ENCODE measurements at places on chromosomes 2 and 18.
A peak's percentile ranks its signal among the peaks of the same experiment; 100 is the strongest.

GRCh38 chr2:191255756-191256312 is 10.6 kb downstream of the MYO1B start:
- DNase-seq, result no peak

DNA sequence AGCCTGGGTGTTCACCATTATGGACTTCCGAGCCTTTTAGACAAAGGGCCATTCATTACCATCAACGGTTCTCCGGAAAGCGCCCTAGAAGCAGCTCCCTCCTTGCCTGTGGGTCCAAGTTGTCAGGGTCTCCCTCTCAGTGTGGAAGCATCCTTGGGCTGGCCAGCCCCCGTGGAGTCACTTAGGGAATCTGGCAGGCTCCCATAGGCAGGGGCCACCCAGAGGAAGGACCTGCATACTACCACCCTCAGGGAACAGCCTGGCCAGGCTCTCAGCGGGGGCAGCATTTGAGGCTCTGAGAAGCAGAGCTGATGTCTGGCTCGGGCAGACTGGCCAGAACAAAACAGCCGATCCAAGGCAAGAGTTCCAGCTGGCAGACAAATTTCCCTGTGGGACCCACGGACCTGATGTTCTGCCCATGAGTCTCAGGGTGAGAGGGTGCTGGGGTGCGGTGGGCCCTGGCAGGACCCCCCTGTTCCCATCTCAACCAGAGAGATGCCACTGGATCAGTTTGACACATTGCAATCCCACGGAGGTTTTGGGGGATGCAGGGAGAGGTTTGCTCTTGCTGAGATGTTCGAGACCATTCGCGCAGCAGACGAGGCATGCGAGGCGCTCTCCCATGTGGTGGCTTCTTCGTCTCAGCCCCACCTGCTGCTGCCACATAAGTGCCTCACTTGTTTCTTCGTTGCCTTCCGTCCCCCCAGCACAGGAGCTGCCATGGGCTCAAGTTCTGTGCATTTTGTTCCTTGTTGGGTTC is 56.9 kb downstream of the ACKR3 start:
- DNase-seq, result no peak

GRCh38 chr2:98946855-98947254 is 10.8 kb upstream of the CRACDL start:
- no peak for DNase-seq

GRCh38 chr2:56478027-56478426 is 294.2 kb downstream of the CCDC85A start:
- no peak for DNase-seq

- DNase-seq, result no peak
These were observed 656 bp downstream of the LRRTM4 start for GRCh38 chr2:77521548-77521891.

DNA sequence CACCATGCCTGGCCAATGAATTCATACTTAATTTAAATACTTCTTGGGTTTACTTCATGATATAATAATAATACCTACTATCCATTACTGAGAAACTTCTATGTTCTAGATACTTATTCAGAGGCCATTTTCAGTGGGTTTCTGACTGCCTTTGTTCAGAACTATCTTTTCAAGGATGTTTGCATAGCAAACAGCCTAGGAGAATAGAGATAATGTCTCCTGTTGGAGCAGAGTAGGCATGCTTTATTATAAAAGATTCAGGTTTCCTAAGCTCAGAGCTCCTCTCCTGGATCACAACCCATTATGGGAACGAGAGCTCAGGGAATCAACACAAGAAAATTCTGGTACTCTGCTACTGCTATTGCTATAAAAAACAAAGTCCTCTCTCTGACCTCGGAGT is 11.1 kb downstream of the FASTKD1 start:
- DNase-seq, result no peak

DNA sequence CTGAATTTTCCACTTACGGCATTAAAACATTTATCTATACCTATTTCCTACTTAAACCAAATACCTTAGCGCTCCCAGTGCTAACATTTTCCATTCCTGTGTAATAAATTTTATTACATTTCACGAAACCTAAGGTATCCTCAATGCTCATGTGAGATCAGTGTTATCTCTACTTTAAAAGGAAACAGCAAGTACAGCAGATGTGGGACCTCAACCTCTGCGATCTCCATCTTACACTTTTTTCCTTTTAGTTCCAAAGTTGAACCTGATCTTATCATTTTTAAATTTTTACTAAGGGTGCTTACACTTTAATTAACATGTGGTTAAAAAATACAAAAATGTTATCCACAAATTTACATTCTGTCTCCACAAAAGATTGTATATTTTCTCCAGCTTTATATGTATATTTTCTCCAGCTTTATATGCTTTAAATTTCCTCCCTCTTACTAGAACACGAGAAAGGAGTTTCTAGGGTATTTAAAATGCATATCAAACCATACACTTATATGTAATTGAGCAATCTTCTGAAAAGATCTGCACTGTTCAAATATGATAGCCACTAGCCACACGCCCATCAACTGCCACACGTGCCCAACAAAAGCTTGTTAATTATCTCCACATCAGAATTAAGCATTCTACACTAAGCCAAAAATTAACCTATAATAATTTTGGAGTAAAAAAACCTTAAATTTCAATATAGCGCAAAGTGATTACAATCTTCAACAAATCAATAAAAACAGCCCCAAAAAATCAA is 38.1 kb downstream of the MBOAT2 start:
- no peak for DNase-seq

DNA sequence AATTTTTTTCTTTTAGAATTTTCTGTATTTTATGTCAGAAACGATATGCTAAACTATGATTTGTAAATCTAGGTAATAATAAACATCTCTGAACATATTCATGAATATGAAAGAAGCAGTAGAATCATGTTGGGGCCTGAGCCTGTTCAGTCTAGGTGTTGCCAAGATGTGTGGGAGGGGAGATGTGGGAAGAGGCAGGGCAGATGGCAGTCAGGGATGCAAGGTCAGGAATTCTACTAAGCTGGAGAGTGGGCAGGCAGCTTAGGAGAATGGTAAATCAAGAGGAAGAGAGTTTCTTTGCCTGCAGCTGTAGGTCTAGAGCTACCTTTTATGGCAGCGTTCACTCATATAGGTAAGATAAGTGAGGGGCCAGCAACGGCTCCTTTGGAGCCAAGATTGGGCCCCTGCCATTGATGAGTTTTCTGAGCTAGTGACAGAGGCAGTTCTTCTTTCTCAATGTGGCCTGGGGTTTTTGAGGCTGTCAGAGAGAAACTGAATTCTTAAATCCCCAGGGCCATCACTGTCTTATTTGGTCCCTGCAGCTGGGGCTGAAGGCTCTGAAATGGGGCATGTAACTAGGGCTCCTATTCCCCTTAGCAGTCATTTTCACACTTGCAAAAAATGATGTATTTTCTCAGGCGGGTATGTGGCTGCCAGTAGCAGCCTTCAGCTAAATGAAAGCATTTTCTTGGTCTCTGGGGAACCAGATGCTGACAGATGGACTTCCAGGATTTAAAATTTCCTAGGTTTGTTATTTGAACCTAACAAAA is 232.8 kb downstream of the PIK3C3 start:
- DNase-seq, result no peak

DNA sequence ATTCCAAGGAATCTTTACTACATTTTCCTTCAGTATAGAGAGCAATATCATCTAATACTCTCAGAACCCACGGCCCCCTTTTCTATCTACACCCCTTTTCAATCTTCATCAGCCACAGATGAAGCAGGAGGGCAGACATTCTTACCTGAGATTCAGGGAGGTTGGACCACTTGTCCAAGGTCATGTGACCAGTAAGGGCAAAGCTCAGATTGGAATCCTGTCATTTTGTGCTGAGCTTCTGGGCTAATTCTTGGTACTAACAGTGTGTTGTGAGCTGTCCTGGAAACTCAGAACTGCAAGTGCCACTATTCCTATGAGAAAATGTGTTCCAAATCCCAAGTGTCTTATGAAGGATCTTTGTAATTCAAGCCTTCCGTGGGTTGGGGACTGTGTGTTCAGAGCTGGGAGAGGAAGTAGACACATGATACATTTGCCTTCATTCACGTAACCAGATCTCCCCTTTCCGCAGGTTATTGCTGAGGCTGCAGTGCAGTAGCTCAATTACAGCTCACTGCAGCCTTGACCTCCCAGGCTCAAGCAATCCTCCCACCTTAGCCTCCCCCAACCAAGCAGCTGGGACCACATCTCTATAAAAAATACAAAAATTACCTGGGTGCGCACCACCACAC is 3.3 kb downstream of the CHRNA1 start:
- no peak for DNase-seq

DNA sequence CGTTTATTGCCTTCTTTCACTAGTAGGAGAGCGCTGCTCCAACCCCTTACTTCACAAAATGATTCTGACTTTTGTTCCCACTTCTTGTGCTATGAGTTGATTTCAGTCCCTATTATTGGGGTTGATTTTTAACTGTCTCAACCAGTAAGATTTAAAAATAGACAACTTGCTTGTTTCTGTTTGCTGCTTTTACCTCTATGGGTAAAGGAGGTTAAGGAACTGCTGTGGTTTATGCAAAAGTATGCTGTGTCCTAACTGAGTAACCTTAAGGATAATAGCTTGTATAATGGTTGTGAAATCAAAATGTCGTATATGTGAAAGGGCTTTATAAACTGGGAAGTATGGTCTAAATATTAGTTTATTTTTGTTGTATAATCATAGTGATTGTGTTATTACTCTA is 22.6 kb downstream of the ALMS1 start:
- no peak for DNase-seq

- DNase-seq, result no peak
These were observed 20.8 kb upstream of the MBP start for GRCh38 chr18:77153404-77153803.

- DNase-seq, result no peak
These were observed 142.1 kb upstream of the PKDCC start for GRCh38 chr2:41905597-41906337.

DNA sequence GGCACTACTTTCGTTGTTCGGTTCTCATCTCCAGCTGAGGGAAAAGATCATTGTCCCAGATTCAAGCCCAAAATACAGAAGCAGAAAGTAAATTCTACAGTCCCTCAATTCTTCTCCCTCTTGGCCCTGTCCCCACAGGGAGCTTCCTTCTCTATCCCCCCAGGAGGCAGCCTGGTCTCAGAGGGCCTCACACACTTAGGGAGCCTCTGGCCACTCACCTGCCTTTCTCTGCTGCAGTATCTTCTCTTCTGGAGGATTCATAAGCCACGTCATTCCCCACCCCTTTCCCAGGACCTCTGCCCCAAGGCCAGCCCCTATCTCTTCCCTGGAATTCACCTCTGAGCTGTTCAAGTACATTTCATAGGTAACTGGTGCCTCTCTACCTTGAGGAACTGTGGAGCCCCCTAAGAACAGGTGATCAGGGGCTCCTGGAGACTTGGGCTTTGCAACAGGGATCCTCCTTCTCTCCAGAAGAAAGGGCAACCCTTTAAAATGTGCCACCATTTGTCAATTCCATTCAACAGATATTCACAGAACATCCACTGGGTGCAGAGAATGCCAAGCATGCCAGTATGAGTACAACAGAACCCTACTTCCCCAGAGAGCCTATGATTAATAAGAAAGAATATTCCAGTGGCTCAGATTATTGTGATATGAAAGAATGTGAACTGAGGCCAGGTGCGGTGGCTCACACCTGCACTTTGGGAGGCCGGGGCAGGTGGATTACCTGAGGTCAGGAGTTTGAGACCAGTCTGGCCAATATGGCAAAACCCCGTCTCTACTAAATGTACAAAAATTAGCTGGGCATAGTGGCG is 72.9 kb downstream of the CIB4 start:
- DNase-seq, result no peak

DNA sequence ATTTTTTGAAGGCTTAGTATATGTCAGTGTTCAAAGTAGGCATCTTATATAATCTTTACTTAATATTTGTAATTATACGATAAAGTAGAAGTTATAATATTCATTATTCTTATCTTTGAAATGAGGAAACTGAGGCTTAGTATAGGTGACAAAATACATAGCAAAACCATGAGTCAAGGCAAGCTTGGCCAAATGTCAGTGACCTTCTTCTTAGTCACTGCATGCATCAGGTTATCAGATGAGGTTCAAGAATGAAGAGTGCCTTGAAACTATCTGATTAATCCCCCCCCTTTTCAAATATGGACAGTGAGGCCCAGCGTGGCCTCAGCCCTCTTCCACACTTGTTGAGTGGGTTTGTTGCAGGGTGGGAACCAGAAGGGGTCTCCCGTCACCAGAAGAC is 59.3 kb downstream of the PMAIP1 start:
- DNase-seq, result no peak

DNA sequence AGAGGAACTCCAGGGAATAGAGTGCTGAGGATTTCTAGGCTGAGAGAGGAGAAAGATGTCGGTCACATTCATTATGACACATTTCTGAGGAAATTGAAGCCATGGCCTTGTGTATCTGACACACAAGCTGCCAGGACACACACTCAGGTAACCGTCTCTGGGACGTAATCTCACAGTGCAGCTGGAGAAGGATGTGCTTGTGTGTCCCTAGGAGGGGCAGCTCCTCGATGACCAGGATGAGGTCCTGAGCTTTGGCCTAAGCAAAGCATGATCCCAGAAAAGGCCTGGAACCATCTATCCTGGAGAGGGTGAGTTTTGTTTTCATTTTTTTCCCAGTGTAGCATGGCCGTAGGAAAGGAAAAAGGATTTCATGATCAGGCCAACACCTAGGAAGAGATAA is 102.2 kb downstream of the CAPN13 start:
- DNase-seq, result no peak

DNA sequence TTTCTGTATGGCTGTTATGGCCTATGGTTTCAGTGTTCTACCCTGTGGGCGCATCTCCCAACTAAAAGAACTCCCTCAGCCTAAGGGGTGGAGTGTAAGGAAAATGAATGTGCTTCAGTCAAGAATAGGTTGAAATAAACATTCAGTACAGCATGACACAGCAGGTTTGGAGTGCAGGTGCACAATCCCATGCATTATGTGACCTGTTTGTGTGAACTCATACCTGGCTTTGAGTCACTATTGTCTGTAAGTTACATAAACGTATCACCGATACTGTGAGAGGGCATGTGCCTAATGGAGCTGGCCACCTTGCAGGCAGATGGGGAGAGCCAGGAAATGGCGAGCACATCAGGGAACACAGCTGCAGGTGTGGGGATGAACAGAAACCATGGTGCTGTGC is 216.0 kb downstream of the DSEL start:
- DNase-seq, result no peak

GRCh38 chr2:149421791-149422190 is 91.4 kb downstream of the LYPD6 start:
- no peak for DNase-seq

- DNase-seq, result peak; percentile 56
These were observed 1.8 kb upstream of the SLC19A3 start for GRCh38 chr2:227719641-227720040.

DNA sequence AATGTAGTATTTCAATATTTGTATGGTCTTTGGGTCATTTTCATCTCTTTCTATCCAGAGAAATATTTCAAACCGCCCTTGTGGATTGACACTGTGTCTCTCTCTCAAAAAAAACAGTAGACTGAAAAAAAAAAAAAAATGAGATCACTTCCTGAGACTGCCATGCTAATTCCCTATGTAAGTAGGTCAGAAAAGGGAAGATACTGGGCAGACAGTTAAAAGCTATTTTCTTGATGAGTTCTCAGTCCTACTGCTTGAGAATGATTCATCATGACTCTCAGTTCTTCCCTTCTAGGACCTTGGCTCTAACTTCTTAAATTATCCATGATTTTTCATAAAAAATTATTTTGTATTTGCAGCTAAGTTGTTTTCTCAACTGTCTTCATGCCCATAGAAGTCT is 672.3 kb upstream of the REG3G start:
- no peak for DNase-seq

GRCh38 chr18:34542625-34543024 is 167.5 kb upstream of the DTNA start:
- DNase-seq, result no peak

- DNase-seq, result no peak
These were observed 19.0 kb downstream of the ALK start for GRCh38 chr2:29902356-29902755.

- no peak for DNase-seq
These were observed 154.2 kb downstream of the DCDC2C start for GRCh38 chr2:3857576-3857975.
